Central memory CD4-positive, alpha-beta T cell (primary cell): ENCODE measurements at places on chromosomes 12 and 14.

DNA sequence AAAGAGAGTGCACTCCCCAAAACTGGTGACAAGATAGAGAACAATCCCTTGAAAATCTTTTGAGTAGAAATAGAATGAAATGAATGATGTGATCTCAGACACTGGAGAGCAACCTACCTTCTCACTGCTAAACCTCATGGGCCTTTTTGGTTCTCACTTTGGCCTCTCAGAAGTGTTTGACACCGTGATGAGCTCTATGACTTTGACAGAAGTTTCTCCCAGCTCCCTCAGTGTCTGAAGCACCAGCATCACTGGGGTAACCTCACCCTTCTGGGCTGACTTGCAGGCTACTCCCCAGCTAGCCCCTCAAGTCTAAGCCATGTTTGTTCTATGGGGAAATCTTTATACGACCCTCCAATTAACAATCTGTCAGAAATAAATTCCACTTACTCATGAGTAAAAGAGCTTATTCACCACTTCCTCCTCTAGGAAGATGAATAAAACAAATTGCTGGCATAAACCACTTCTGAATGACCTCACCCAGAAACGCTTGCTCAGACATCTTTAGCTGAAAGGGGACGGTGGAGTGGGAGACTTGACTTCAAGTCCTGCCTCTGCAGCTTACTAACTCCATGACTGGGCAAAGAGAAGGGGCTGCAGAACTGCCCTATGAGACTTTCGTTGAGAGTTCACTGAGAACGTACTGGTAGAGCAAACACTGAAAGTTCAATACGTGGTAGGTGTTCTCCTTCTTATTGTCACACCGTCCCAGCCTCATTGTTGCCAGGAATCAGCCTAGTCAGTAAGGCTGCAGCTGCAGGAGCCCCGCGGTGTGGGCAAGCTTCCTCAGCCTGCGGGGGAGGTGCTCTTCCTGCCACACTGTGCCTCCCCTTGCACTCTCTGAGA lies 46.5 kb downstream of the ST8SIA1 start:
- DNase-seq = peak; percentile 5

GRCh38 chr12:123951467-123951866 lies 21.2 kb downstream of the CCDC92 start:
- no peak for DNase-seq

- no peak for DNase-seq
Measured at GRCh38 chr12:131775392-131776236, 52.6 kb upstream of the MMP17 start.

GRCh38 chr12:51714666-51715065 lies 123.6 kb downstream of the SCN8A start:
- no peak for DNase-seq

- no peak for DNase-seq
Measured at GRCh38 chr14:53330441-53330840, 177.3 kb upstream of the DDHD1 start.

DNA sequence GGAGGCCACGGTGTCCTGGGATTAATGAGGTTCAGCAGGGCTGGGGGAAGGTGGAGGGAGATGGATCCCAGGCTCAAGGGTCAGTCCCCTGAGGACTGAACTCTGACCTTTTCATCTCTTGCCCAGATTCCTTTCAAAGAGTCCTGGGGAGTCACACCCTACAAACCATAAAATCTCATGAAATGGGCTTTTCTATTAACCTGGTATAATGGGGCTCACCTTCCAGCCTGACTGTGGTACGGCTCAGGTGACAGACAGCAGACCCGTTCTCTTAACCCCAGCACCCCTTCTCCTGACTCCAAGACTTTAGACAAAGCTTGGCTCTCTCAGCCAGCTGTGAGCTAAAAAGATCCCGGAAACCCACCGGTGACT lies 268.2 kb downstream of the ADGRD1 start:
- DNase-seq = no peak

GRCh38 chr14:53035336-53036210 lies 84.7 kb upstream of the FERMT2 start:
- DNase-seq = no peak

DNA sequence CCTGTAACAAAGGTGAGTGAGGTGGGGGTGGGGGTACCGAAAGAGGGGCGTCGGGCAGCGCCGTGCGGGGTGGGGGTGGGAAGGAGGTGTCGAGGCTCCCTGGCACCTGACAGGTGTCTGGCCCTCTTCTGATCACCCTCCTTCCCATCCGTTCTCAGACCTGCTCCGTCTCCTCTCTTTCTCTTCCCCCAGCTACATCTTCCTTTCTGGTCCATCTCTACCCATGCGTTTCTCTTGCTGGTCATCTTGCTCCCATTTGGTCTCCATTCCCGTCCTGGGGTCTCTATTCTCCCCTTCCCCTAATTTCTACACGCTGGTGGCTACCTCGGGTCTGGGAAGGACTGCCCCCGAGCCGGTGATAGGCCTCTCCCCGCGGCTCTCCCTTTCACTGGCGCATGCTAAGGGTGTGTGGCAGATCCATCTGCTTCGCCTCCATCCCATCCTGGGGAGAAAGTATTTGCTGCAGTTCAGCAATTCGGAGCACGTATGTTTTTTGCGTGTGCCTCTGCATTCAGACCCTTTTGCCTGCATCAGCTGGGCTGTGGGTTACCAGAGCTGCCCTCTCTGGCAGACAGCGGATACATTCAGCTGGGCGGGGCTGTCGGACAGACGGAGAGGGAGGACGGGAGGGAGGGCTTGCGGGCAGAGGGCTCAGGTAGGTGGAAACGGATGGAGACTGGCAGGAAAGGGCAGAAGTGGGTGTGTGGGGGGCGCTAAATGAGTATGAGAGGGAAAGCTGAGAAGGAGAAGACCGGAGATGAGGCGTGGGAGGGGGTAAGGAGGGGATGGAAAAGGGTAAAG lies 730 bp downstream of the CLSTN3 start:
- peak; percentile 38 for DNase-seq

DNA sequence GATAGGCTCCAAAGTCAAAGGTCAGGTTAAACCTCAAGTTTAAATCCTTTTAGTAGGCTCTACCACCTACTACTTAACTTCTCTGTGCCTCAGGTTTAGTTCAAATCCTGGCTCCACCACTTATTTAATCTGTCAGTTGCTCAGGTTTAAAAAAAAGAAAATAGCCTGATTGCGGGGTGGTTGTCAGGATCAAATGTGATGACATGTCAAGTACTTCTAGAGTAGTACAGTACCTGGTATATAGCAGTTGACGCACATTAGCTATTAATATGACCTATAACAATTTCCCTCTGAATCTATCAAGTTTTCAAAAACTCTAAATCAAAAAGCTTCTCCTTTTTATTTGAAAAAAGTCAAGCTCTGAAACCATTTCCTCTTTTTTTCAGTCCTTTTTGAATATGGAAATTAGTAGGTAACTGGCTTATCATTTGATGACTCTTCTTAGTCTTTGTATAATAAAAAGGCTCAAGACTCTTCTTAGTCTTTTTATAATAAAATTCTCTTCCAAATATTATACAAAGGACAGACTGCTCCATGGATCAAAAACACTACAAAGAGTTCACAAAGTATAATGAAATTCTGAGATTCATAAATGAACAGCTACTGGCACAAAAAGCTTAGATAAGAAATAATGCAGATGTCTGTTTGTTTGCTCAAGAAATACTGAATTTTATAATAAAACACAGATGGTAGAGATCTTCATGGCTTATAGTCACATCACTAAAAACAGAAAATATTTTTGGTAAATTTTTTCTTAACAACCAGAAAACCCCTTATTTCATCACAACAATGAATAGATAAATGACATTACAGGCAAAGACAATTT lies 5.0 kb downstream of the OSBPL8 start:
- DNase-seq = no peak

GRCh38 chr12:47855502-47855901 lies 35.8 kb upstream of the HDAC7 start:
- no peak for DNase-seq

- DNase-seq = no peak
Measured at GRCh38 chr12:23113781-23114180, 488.8 kb downstream of the ETNK1 start.

DNA sequence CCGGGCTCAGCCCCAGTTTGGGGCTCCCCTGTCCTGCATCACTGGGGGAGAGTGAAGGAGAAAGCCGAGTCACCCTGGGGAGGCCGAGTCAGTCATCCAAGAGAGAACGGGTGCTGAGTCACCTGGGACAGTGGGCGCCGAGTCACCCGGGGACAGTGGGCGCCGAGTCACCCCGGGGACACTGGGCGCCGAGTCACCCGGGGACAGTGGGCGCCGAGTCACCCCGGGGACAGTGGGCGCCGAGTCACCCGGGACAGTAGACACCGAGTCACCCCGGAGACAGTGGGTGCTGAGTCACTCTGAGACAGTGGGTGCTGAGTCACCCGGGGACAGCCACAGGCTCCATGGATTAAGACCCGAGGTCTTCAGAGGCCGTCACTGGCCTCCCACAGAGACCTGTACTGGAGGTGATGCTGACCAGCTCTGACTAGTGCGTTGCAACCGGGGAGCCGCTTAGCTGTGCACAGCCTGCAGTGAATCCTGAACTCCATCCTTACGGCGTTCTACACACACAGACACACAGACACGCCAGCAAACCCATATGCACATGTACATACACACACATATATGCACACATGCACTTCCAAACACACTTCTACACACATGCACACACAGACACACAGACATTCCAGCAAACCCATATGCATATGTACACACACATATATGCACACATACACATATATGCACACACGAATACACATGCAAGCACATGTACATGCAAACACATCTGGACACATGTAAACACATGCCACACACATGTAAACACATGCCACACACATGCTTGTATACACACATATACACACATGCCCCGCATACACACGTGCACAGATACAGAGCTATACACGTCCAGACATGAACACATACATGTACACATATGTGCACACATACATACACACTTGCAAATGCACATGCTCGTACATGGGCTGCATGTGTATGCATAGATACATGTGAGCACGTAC lies 64.9 kb upstream of the GALNT9 start:
- DNase-seq = no peak

GRCh38 chr14:44370727-44371126 lies 136.4 kb downstream of the FSCB start:
- DNase-seq = no peak

DNA sequence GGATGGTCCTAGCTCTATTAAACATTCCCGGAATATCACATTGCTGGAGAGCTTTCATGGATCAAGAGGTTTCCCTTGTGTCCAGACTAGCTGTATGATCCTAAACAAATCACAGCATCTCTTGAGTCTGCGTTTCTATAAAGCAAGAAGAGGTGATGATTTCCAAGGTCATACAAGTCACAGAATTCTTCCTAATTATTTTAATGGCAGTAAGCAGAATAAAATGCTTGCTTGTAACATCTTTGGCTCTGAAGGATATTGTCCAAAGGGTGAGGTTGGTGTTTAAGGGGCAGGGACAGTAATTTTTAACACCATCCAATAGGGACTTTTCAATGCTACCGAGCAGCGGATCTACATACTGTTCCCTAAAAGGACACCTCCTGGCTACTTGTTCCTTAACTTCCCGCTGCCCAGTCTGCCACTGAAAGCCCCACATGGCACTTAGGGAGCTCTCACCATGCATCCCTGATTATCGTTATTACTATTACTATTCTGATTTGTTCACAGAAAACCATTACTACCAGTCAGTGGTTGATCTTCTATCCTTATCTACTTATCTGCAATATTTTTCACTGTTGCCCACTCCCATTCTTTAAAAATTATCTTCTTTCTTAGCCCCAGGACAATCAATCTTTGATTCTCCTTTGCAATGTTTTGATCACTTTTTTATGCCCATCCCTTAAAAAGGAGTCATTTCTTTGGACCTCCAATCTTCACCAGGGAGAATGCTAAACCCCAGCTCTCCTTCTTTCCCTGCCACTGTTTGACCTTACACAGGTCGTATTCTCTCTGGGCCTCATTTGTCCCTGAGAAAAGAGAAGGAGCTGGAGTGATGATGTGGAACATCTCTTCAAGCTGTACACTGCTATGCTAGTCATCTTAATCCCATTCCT lies 4.0 kb upstream of the PCED1B start:
- DNase-seq = no peak

DNA sequence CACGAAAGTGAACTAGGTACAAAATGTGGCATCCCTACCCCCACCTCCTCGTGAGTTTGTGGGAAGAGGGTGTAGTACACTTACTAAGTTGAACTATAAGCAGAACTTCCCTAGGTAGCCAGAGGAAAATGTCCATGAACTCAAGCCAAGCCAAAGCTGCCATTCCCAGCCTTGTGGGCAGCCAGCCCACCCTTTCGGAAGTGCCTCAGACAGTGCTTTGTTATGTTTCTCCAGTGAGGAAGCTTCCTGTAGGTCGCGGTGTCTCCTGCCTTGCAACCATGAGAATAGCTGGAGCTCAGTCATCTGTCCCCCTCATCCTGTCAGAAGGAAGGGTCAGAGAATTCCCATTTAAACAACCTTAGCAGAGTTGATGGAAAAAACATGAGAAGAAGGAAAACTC lies 266.9 kb downstream of the DUSP6 start:
- no peak for DNase-seq

DNA sequence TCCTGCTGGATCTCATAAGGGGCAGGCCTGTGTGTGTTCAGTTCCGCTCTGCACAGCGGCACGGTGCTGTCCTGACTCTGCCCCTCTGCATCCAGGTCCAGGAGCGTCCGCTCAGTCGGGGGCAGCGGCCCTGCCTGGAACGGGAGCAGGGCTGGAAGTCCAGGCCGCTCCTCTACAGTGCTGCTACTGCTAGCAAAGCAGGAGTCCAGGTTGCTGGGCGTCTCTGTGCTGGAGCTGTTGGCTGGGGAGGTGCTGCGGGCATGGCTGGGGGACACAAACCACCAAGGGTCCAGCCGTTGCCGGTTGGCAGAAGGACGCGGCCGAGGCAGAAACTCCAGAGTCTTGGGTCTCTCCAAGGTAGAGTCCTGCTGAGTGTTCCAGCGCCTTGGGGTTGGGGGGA lies 78.9 kb downstream of the MAP3K9 start:
- DNase-seq = no peak

DNA sequence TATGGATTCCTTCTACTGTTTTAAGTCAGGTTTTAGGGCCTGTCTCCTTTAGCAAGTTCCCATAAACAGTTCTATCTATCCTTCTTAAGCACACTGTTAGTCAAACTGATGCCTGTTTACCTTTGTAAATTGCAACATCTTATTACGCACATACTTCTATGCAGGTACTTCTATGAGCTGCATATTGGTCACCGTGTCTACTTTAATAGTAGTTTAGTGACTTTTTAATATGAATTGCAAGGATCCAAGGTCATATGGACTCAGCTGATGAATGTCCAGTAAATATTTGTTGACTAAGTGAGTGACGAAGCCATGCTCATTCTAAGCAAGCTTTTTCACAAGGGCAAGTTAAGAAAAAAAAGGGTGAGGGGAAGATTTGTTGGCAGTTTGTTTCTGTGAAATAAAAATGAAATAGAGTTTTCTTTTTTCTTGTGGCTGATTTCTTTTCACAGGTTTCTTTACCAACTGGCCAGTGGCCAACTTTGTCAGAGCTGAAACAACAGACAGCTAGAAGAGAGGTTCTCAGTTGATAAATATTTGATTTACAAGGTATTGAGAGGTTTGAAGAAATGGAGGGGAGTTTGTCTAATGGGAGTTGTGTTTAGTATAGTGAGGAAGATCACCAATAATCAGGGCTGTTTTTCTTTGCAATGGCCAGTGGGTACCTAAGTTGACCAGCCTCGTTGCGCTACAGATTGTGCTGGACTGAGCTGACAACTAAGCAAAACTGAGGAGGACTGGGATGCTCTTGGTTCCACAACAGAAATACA lies 141.1 kb downstream of the SLC15A5 start:
- no peak for DNase-seq

GRCh38 chr12:110248096-110248447 lies 33.0 kb upstream of the ATP2A2 start:
- DNase-seq = no peak

- no peak for DNase-seq
Measured at GRCh38 chr12:7145671-7146070, 15.5 kb downstream of the CLSTN3 start.

GRCh38 chr12:1593174-1594005 lies 991 bp downstream of the FBXL14 start:
- DNase-seq = peak; percentile 65
